ENCODE measurements at places on chromosomes 3 and 15.

- peak; percentile 53 for DNase-seq
These were observed 11.3 kb upstream of the RPL39L start for GRCh38 chr3:187150599-187150998.

DNA sequence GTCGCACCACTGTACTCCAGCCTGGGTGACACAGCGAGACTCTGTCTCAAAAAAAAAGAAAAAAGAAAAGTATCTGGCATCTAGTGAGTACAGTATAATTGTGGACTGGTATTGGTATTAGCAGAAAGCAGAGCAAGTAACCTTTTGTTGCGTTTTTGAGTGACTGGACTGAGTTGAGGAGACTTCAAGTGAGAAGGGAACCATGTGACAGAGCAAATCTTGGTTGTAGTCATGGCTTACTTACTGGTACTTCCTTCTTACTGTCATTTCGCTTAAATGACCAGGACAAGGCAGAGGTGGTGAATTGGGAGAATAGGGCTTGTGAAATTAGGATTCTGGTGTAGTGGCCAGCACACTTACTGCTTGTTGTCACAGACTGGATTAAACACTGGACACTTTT, 20.6 kb downstream of the RTF1 start:
- no peak for DNase-seq

DNA sequence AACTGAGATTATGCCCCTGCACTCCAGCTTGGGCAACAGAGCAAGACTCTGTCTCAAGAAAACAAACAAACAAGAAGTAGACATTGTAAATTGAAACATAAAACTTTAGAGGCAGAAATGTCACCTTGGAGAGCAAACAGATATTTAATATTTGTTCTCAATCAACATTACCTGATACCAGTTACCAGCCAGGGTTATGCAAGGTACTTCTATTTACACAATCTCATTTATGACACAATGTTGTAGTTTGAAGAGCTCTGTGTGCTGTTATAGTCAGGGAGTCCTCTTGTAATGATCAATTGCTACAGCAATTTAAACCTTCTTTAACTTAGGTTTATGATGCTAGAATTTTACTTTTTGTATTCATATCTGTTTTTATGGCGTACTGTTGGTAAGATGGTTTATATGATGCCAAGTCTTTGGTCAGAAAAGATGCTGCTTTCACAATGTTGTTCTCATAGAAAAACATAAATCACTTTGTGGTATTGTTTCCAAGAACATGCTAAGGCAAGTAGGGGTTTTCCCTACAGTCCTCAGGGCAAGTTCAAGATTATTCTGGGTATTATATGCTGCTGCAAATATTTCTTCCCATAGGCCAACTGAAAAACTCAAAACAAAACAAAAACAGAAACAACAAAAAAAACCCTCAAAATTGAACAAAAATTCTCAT, 173.5 kb downstream of the TNIK start:
- no peak for DNase-seq

DNA sequence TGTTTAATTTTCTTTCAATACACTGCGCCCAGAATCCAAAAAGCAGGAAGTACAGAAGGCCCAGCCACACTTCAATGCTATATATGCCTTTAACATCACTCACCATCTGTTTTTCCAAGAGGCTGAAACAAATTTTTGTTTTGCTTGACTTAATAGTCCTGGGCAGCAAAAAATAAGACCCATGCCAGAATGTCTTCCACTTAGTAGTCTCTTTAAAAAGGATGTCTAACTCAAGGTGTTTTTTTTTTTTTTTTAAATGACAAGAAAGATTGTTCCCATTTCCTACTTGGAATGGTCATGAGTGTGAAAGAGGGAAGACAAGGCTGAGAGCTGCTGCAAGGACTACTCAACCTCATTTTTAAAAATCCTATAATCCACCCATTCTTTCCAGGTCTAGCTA, 590.3 kb upstream of the SGO1 start:
- DNase-seq, result no peak

- peak; percentile 58 for DNase-seq
These were observed 8.3 kb downstream of the GHRL start for GRCh38 chr3:10284496-10284895.

DNA sequence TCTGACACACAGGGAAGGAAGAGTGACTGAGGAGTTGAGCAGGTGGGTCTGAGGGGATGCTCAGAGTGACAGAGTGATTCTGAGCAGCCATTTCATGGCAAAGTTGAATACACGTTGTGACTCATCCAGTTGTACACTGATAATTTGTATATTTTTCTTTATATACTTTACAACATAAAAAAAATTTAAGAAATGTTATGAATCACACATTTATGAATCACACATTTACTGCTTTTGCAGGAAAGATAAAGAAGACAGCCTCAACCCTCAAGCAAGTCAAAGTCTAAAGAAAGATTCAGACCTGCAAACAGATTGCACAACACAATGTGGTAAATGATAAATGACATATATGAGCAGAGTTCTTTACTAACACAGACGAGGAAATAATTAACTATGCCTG, 21.0 kb upstream of the CHMP2B start:
- no peak for DNase-seq

- DNase-seq, result no peak
These were observed 76.4 kb downstream of the FNDC3B start for GRCh38 chr3:172115787-172116186.

GRCh38 chr3:31227131-31227562, 305.6 kb upstream of the STT3B start:
- DNase-seq, result peak; percentile 49

DNA sequence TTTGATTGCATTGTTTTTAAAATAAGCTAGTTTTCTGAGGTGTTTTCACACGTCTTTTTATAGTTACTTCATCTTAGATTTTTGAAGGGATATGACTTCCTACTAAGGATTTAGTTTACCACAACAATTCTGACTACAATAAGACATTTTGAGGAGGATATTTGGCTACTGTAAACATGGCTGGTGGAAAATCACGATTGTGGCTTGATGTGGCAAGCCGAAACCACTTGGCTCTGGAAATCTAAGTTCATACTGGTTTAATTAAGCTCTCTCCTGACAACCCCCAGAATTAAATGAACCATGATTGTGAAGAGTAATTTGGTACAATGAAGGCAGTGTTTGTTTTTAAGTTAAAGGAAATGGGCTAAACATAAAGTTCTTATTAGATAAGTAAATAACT, 30.8 kb downstream of the ST3GAL6 start:
- no peak for DNase-seq

DNA sequence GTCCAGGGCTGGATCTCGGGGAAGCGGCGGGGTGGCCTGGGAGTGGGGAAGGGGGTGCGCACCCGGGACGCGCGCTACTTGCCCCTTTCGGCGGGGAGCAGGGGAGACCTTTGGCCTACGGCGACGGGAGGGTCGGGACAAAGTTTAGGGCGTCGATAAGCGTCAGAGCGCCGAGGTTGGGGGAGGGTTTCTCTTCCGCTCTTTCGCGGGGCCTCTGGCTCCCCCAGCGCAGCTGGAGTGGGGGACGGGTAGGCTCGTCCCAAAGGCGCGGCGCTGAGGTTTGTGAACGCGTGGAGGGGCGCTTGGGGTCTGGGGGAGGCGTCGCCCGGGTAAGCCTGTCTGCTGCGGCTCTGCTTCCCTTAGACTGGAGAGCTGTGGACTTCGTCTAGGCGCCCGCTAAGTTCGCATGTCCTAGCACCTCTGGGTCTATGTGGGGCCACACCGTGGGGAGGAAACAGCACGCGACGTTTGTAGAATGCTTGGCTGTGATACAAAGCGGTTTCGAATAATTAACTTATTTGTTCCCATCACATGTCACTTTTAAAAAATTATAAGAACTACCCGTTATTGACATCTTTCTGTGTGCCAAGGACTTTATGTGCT, 527 bp downstream of the B2M start:
- DNase-seq, result peak; percentile 53

GRCh38 chr3:121411523-121411922, 134.3 kb downstream of the POLQ start:
- no peak for DNase-seq

Measured in CD4-positive, alpha-beta T cell treated with Interleukin-6 at 100 ng/mL for 8 hours (primary cell).